ENCODE measurements at places on chromosomes 11 and 22.
A peak's percentile ranks its signal among the peaks of the same experiment; 100 is the strongest.

DNA sequence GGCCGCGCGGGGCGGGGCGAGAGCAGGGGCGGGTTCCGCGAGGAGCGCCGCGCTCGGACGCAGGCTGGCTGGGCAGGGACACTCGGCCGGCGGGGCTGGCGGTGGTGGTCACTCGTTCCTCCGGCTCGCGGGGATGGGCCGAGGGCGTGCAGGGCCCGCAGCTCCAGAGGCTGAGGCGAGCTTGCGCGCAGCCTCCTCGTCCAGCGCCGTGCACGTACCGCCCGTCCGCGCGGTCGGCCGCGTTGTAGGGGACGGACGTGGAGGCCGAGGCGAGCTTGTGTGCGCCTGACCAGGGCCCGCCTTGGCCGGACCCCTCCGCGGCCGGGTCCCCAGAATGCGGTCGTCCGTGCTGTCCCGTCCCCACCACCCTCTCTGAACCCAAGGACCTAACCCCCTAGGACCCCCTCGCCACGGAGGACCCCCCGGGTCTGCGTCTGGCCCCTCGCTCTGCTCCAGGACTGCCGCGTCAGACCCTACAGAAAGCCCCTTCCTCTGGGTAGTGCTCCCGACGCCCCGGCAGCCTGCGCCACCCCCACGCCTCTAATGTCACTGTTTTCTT lies 569 bp upstream of the YPEL1 start:
- no peak for DNase-seq

GRCh38 chr11:131136486-131136885 lies 220.2 kb upstream of the SNX19 start:
- DNase-seq: no peak

- peak; percentile 71 for DNase-seq
Observed at GRCh38 chr22:41001722-41002122, 50.5 kb downstream of the RBX1 start.

DNA sequence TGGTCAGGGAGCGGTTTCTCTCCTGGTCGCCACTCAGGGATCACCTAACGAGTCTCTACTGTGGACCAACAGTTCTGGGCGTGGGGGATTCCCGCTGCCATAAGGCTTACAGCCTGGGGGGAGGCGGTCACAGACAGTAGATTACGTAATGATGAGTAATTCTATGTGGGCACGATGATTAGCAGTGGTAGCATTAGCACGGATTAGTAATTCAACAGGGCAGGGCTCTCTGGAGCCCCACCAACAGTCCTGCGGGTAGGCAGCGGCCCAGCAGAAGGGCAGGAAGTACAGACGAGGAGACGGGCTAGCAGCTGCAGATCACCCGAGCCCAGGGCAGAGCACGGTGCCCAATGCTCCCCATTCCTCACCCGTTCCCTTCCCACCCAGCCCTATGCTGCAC lies 3.6 kb downstream of the SHISAL1 start:
- DNase-seq: no peak

GRCh38 chr22:35470903-35471321 lies 69.7 kb upstream of the RASD2 start:
- DNase-seq: peak; percentile 48

DNA sequence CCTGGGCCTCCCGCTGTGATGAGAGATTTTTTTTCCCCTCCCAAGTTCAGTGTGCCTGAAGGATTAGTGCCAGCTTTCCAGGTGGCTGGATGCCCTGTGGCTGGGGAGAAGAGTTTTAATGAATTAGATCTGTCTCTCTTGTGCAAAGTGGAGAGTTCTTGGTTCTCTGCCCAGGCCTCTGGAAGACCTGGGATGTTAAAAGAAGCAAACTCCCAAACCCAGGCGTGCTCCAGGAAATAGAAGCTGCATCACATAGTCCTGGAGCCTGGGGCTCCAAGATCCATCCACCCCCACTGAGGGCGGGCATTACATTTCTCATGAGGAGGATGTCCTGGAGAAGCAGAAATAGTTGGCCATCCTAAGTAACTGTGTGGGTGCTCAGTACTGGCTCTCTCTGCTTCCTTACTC lies 30.6 kb downstream of the SDHAF2 start:
- DNase-seq: no peak

DNA sequence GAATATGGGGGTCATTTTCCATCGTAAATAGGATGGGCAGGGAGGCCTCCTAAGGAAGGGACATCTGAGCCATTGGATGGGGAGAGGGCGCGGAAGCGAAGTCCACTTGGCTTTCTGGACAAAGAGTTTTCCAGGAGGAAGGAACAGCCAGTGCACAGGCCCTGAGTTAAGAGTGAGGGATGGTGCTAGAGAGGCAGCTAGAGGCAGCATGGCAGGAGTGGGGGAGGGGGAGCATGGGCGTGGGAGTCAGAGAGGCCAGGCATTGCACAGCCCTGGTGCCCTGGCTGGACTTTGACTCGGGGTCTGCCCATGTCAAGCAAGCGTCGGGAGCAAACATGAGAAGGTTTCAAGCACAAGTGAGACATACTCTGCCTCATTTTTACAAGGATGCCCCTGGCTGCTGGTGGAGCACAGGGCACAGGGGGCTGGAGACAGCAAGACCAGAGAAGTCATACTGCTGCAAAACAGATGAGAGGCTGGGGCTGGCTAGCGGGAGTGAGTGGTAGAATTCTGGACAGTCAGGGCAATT lies 9.0 kb downstream of the GNAZ start:
- DNase-seq: no peak

DNA sequence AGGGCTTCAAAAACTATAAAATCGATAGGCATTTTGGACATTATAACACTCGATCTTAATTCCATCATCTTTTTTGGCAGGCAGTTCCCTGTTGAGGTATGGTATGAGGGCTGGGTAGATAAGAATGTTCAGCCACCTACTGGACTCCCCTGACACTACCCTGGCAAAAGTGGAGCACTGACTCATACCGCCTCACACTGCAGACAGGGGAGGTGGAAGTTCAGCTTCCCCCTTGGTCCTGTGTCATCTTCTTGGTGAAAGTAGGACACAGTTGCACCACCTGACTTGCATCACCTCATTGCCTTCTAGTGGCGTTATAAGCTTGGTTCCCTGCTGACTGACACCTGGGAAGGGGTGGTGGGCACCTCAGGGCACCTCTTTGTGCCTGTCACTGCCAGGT lies 30.4 kb downstream of the PAAF1 start:
- no peak for DNase-seq

DNA sequence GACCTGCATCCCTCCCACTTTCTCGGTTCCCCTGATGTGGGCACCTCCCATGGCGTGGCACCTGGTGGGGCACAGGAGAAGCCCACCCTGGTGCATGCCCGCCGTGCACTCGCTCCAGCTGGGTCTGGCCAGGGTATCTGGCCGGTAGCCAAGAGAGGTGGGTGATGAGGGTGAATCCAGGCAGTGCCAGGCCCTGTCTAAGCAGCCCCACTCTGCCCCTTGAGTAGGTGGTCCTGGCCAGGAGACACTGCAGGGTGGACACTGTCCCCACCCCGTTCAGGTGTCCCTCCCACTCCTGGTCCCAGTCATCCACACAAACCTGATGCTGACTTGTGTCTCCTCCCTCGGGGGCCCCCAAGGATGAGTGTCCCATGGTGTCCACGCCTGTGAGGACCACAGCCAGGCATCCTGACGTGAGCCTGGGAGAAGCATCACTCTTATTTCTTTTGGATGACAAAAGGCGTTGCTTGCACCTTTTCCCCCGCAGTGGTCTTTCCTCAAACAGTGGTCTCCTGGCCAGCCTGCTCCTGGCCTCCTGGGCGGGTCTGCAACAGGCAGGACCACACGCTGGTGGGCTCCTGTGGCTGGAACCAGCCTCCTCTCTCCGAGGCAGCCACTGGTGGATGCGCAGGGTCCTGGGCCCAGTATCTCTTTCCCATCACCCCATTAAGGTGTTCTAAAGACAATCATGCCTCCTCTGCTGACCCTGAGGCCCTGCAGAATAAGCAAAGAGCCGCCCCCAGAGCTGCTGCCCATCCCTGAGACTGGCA lies 922.3 kb downstream of the BRD1 start:
- no peak for DNase-seq

DNA sequence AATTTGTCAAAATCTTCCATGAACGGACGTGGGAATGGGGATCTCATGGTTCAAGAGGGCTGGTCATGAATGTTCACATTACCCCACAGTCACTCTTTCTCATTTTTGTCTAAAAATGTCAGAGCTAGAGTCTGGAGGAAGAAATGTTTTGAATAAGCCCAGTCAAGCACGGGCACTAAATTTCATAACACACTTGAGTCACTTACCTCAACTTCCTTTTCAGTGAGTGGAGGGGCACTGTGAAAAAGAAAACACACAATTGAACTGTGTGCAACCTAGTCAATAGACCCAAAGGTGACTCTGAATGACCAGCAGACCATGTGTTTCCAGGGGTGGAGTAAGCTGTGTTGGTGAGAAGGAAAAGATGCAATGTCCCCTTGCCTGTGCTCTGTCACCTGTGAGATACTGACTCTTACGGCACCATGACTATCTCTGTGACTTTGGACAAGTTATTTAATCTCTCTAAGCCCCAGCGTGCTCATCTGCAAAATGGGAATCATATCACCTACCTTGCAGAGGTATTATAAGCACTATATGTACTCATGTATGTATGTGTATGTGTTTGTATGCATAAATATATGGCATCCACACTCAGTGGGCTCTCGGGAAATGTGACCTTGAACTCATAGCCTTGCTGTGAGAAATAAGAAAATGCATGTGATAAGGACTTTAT lies 38.2 kb upstream of the LYVE1 start:
- no peak for DNase-seq

DNA sequence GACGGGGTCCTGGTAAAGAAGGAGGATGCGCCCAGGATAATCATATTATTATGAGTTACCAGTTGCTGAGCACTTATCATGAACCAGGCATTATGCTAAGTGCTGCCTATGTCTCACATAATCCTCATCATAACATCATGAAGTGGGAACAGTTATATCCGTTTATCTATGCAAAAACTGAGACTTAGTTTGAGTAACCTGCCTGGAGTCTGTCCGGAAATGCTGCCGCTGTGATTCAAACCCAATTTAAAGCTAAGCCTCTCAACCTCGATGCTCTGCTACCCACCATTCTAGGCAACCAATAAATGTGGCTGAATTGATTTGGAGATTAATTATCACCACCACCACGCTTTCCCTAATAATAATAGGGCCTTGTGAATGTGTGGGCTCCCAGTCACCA lies 111.5 kb upstream of the CLMP start:
- no peak for DNase-seq

GRCh38 chr22:20271114-20271994 lies 3.2 kb upstream of the RTN4R start:
- no peak for DNase-seq

- DNase-seq: no peak
Observed at GRCh38 chr11:78577495-78577894, 2.8 kb upstream of the NARS2 start.

DNA sequence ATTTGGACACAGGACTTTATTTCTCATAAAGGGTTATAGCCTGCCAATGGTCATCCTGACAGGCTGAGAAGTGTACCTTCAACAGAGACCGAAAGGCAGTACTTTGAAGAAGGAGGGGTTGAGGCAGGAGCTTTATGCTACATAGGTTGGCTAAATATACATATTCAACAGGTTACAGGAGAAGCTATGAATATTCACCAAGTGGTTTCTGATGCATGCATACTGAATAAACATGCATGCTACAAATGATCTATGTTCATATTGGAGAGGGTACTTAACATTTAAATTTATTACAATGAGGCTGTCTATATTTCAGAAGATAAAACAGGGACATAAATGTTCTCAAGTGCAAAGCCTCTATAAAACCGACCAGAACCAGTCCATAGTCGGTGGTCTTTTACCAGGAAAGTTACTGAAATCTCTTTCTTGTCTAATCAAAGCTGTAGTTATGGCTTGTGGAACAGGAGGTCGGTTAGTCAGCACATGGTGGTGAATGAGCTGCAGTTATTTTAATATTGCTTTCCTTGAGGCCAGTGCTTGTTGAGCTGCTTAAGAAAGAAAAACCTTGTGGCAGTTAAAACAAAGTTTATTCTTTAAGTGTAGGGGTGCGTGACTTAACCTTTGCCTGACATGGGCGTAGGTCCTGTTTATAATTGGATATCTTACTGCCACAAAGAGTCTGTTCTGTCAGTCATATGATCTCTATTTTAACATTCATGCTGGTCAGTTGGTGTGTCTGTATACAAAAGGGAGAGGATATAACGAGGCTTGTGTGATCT lies 19.5 kb downstream of the CNTF start:
- DNase-seq: no peak

GRCh38 chr11:68890490-68891231 lies 13.0 kb downstream of the MRPL21 start:
- no peak for DNase-seq

- DNase-seq: no peak
Observed at GRCh38 chr11:126423743-126424142, 68.3 kb downstream of the ST3GAL4 start.

GRCh38 chr11:32317643-32318042 lies 117.7 kb downstream of the WT1 start:
- no peak for DNase-seq

GRCh38 chr11:117992136-117992535 lies 5.9 kb downstream of the IL10RA start:
- no peak for DNase-seq

- no peak for DNase-seq
Observed at GRCh38 chr11:36316049-36316448, 20.0 kb downstream of the PRR5L start.

GRCh38 chr11:21511835-21512440 lies 680.9 kb upstream of the ANO5 start:
- peak; percentile 81 for DNase-seq

DNA sequence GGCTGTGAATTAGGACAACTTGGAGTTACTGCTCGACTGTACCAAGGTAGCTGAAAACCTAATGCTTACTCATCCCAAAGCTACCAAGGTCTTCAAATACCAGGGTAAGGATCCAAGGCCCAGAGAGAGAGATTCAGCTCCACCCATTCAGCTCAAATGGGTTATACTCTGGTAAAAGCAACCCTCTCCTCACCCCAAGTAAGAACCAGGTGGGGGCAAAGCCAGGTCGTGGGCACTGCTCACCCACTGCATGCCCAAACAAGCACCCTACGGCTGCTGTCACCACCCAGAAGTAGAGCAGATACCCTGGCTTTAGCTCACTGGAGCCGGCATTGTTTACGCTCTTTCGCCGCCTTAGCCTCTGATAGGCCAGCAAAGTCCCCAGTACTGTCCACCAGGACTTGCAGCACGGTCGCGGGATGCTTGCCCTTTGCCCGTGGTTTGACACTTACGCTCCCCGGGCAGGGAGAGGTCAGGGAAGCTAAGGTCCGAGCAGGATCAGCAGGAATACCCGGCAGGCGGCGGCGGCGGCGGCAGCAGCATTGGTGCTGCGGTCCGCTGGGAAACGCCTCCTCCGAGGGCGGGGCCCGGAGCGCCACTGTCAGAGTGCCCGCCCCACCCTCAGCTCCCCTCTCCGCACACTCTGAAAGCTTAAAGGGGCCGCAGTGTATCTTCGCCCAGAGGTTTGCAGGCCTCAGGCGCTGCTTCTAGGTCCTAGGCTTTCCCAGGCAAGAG lies 19.6 kb downstream of the CKAP5 start:
- DNase-seq: peak; percentile 91
